ENCODE measurements at places on chromosomes 5 and 9.

DNA sequence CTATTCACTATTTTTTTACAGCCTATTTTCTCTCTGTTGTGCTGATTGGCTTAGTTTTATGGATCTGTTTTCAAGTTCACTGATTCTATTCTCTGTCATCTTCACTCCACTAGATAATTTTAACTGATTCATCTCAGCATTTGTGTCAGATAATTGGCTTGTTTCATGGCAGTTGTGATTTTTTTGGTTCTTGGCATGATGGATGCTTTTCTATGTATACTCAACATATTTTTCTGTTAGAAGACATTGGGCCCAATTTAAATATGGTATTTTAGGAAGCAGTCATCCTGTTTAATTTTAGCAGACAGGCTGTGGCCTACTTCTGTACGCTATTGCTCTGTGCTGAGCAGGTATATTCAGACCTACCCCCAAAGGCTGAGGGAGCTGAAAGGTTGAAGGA is 1865.3 kb upstream of the ACO1 start:
- no peak for DNase-seq

- no peak for DNase-seq
Measured at GRCh38 chr9:125428060-125428901, 166.7 kb downstream of the GAPVD1 start.

DNA sequence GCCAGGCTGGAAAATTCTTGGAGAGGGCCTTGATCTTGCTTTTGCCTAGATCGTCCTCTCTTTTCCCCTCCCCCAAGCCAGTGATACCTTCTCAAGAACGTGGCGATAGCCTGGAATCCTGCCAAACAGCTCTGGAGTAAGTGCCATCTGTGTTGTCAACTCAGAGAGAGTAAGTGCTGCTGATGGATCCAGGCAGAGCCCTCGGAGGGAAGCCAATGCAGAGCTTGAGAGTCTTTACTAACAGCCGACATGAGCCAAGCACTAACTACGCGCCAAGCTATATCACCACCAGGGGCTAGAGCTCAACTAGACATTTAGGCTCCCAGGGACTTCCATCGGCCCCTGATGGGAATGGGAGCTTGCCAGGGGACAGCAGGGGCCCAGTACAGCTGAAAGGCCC is 17.6 kb downstream of the RAPGEF1 start:
- no peak for DNase-seq

DNA sequence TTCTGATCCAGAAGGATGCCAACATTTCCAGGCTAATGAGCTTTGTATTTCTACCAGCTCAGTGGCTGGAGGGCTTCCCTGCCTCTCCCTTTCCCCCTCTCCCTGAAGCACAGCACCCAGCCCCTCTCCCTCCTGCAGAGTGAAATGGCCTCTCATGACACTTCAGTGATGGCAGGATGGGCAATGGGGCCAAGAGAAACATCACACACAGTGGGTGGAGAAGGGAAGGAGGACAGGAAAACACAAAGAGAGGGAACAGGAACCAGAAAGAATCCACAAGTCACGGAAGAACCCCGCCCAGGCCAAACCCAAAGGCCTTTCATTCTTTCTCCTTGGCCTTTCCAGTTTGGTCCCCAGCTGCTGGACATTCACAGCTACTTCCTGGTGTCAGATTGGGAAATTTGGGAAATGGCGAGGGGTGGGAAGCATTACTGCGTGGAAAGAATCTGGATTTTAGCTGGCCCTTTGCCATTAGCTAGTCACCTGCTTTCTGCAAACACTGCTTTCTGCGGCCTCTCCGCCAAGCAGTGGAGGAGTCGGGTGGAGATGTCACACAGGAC is 82.6 kb downstream of the GLDC start:
- no peak for DNase-seq

- no peak for DNase-seq
Measured at GRCh38 chr9:82645600-82645999, 417.3 kb downstream of the RASEF start.

DNA sequence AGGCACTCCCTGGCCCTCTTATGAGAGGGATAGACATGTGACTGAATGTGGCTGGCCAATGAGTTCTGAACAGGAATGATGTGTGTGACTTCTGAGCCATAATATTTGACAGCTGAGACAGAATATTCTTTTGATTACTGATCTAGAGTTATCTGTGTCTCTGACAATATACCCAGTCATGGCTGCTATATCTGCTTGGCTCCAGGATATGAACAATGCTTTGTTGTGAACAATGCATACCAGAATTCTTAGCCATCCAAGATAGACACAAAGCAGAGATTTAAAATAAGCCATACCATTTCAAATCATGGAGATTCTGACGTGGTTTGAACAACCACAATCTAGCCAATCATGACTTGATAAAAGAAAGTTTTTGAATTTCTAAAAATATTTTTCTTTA is 840.3 kb upstream of the SEMA6A start:
- no peak for DNase-seq

DNA sequence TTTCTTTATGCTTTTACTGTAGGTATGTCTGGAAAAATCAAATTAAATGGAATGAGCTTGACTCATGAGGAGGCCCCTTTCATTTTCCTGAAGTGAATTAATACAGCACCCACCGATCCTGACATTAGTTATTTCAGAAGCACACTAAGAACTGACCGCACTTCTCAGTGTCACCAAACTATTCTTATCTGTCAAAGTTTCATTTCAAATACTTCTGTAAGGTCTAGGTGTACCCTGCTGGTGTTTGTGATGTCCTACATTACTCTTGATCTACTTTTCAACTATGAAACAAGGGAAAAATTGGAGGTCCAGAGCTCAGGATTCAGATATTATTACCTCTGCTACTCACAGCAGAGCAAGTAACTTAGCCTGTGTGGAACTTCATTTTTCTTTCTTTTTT is 1.8 kb upstream of the TEK start:
- no peak for DNase-seq

DNA sequence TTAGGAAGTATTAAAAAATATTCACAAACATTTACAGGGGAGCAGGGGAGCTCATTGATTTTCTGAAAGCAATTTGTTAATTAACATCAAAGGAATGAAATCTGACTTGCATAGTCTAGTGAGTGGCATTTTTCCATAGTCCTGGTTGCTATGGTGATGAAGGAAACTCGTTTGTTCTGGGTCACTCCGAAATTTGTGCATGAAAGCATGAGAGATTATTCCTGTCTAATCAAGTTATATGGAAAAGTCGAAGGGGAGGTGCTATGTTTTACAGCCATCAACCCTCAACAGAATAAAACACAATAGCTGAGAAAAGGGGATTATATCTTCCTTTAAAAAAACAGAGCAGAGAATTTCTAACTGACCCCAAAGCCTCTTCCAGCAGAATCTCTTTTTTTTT is 1495.7 kb upstream of the WWC1 start:
- no peak for DNase-seq

GRCh38 chr5:118578093-118578492 is 410.3 kb downstream of the DTWD2 start:
- DNase-seq: no peak

GRCh38 chr5:66713998-66714397 is 117.8 kb downstream of the MAST4 start:
- no peak for DNase-seq

GRCh38 chr9:34133436-34133949 is 7.0 kb upstream of the DCAF12 start:
- DNase-seq: no peak

All from central memory CD8-positive, alpha-beta T cell (primary cell).